Stomach (tissue), 19 donors: ENCODE measurements at places on chromosomes 7 and 10. TPM values are rescaled to one million over a fixed set of nuclear protein-coding genes. Genes with fewer than 3 reads are reported as not detected.

DNA sequence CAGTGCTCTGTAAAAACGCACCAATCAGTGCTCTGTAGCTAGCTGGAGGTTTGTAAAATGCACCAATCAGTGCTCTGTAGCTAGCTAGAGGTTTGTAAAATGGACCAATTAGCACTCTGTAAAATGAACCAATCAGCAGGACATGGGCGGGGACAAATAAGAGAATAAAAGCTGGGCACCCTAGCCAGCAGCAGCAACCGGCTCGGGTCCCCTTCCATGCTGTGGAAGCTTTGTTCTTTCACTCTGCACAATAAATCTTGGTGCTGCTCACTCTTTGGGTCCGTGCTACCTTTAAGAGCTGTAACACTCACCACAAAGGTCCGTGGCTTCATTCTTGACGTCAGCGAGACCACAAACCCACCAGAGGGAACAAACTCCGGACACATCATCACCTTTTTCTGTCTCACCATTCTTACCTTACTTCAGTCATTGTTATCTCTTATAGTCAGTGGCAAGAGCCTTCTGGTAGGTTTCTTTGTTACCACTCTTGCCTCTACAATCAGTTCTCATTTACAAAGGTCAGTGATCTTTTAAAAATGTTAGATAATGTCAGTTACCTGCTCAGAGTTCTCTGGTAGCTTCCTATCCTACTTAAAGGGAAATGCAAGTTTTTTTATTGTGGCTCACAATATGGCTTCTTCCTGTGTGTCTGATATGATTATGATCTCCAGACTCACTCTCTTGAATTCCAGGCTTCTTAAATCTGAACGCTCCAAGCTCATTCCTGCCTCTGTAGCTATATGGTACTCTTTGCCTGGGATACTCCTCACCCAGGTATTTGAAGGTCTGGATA, 4.5 kb downstream of the STAM start:
- peak overlapping the region; percentile 7 for H3K27ac ChIP-seq
- H3K4me3 ChIP-seq = no peak overlapping the region
- no peaks in the 10 kb centered on the region for H3K27me3 ChIP-seq
- peaks cover 3% of the 10 kb centered on the region for H3K36me3 ChIP-seq
- H3K4me1 ChIP-seq = peaks cover 71% of the 10 kb centered on the region

DNA sequence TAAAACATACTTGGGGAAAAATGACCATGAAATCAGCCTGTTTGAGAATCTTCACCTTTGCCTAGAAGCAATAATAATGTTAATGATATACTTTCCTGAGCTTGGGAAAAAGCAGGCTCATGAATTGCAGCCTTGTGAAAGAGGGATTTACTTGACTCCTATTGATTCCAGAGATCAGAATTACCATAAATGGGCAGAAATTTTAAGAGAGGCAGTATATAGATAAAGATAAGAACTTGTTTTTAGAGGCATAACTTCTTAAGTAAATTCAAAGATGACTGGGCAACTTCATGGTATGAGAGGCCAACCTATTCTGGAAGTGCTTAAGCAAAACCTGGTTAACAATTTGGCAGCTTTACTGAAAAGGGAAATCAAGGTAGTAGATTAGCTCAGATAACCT, 225.4 kb downstream of the HPSE2 start:
- H3K4me3 ChIP-seq = no peak overlapping the region
- H3K27me3 ChIP-seq = no peaks in the 10 kb centered on the region
- no peak overlapping the region for H3K27ac ChIP-seq
- H3K4me1 ChIP-seq = no peaks in the 10 kb centered on the region
- no peaks in the 10 kb centered on the region for H3K36me3 ChIP-seq
- no peak for DNase-seq

Gene AGFG2
- 14.6 TPM for total RNA-seq

DNA sequence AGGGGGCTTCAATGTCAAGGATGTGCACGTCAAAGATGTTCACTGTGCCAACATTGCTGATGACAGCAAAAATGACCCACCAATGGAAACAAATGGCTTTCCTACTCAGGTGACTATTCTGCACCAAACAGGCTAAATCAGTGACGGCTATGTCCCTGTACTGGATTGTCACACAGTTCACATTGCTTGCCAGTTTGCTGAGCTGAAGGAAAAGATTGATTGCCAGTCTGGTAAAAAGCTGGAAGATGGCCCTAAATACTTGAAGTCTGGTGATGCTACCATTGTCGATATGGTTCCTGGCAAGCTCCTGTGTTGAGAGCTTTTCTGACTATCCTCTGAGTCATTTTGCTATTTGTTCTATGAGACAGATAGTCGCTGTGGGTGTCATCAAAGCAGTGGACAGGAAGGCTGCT, 202.2 kb upstream of the ETV1 start:
- no peak overlapping the region for H3K4me3 ChIP-seq
- no peaks in the 10 kb centered on the region for H3K36me3 ChIP-seq
- H3K4me1 ChIP-seq = peaks cover under 1% of the 10 kb centered on the region
- H3K27me3 ChIP-seq = no peaks in the 10 kb centered on the region
- no peak for DNase-seq
- H3K27ac ChIP-seq = no peak overlapping the region

GRCh38 chr7:73844131-73844547, 1.8 kb upstream of the METTL27 start:
- no peak overlapping the region for H3K4me3 ChIP-seq
- peaks cover 15% of the 10 kb centered on the region for H3K4me1 ChIP-seq
- no peaks in the 10 kb centered on the region for H3K36me3 ChIP-seq
- no peaks in the 10 kb centered on the region for H3K27me3 ChIP-seq
- H3K27ac ChIP-seq = no peak overlapping the region

GRCh38 chr10:80413271-80413996, 5.1 kb downstream of the PRXL2A start:
- peak overlapping the region; percentile 39 for H3K27ac ChIP-seq
- peak; percentile 71 for DNase-seq
- H3K27me3 ChIP-seq = no peaks in the 10 kb centered on the region
- H3K4me3 ChIP-seq = no peak overlapping the region
- no peaks in the 10 kb centered on the region for H3K36me3 ChIP-seq

Gene TYW1B
- total RNA-seq = 5.7 TPM

DNA sequence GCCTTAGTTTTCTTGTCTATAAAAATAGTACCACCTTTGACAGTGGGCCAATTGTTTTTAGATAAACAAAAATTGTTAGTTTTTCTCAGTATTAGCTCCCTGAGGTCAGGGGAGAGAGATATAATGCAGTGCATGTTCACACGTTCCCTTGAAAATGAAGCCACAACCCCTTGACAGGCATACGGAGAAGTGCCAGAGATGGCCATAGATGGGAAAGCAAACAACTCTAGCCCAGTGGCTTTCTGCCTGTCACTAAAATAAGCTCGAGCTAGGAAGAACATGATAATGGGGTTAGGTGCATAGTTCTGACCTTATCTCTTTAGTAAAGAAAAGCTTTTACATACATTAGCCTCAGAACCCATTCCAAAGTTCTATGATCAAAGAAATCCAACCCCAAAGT, 124.9 kb downstream of the CHRM2 start:
- no peak for DNase-seq
- H3K27me3 ChIP-seq = no peaks in the 10 kb centered on the region
- H3K4me1 ChIP-seq = no peaks in the 10 kb centered on the region
- no peak overlapping the region for H3K4me3 ChIP-seq

DNA sequence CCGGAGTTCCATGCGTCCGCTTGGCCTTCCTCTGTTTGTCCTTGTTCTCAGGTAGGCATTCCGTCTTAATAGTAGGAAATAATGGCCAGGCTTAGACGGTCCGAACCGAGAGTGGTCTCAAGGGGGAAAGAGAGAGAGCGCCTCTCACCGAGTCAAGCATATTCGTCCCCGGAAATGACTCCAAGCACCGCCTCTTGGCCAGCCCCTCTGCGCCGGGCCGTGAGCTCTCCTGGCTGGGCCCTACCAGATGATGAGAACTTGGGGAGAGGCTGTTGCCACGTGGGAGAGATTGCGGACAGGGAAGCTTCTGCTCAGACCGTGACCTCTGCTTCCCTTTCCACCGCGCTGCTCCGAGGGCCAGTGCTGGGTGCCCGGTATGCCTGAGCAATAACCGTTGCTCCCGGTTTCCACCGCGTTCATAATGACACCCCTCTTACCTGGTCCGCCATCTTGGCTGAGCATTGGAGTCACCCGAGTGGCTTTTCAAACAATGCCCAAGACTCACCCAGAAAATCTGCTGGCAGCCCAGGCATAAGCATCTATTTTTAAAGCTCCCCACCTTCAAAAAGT, 251.1 kb upstream of the SHH start:
- peaks cover 4% of the 10 kb centered on the region for H3K4me1 ChIP-seq
- H3K27me3 ChIP-seq = peaks cover 3% of the 10 kb centered on the region
- no peak overlapping the region for H3K27ac ChIP-seq
- no peak overlapping the region for H3K4me3 ChIP-seq
- no peaks in the 10 kb centered on the region for H3K36me3 ChIP-seq

Gene MRLN
- total RNA-seq = not detected

DNA sequence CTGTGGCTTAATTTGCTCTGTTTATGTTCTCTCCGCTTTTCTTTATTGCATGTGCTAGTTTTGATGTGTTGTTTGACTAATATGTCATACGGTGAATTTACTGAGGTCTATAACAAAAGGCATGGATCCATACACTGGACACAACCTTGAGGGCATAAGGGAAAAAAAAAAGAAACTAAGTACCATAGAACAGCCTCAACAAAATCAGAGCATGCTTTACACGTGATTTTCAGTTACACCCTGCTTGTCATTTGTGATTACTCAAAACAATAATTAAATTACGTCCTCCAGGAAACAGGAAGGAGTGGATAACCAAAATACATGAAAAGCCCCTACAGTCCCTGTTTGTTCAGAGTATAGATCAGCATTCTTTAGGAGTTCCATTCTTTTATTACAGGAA, 150.5 kb downstream of the CRPPA start:
- H3K4me3 ChIP-seq = no peak overlapping the region
- H3K27ac ChIP-seq = no peak overlapping the region
- H3K36me3 ChIP-seq = no peaks in the 10 kb centered on the region

- no peaks in the 10 kb centered on the region for H3K4me1 ChIP-seq
- DNase-seq = no peak
- H3K36me3 ChIP-seq = no peaks in the 10 kb centered on the region
- no peaks in the 10 kb centered on the region for H3K27me3 ChIP-seq
- H3K27ac ChIP-seq = no peak overlapping the region
- H3K4me3 ChIP-seq = no peak overlapping the region
Measured at GRCh38 chr7:43058271-43059066, 54.0 kb upstream of the HECW1 start.

GRCh38 chr10:48556713-48557112, 48.2 kb downstream of the ARHGAP22 start:
- peaks cover 4% of the 10 kb centered on the region for H3K4me1 ChIP-seq
- no peak overlapping the region for H3K27ac ChIP-seq
- no peaks in the 10 kb centered on the region for H3K36me3 ChIP-seq
- DNase-seq = no peak
- H3K27me3 ChIP-seq = no peaks in the 10 kb centered on the region

Gene PAPOLB
- total RNA-seq = 0.37 TPM

GRCh38 chr7:130998993-130999602, 265.1 kb upstream of the KLF14 start:
- peaks cover 60% of the 10 kb centered on the region for H3K4me1 ChIP-seq
- no peak overlapping the region for H3K4me3 ChIP-seq
- no peaks in the 10 kb centered on the region for H3K27me3 ChIP-seq
- no peak for DNase-seq
- peaks cover 24% of the 10 kb centered on the region for H3K36me3 ChIP-seq
- H3K27ac ChIP-seq = peak overlapping the region; percentile 88

GRCh38 chr10:70774810-70775678, 10.1 kb downstream of the TBATA start:
- no peak overlapping the region for H3K4me3 ChIP-seq
- no peaks in the 10 kb centered on the region for H3K27me3 ChIP-seq
- H3K36me3 ChIP-seq = no peaks in the 10 kb centered on the region
- DNase-seq = peak; percentile 82

- H3K4me1 ChIP-seq = peaks cover 29% of the 10 kb centered on the region
- peaks cover 10% of the 10 kb centered on the region for H3K36me3 ChIP-seq
- H3K27ac ChIP-seq = peak overlapping the region; percentile 98
- no peak for DNase-seq
- no peaks in the 10 kb centered on the region for H3K27me3 ChIP-seq
- peak overlapping the region; percentile 91 for H3K4me3 ChIP-seq
Measured at GRCh38 chr10:121975295-121976086, 474 bp upstream of the NSMCE4A start.

DNA sequence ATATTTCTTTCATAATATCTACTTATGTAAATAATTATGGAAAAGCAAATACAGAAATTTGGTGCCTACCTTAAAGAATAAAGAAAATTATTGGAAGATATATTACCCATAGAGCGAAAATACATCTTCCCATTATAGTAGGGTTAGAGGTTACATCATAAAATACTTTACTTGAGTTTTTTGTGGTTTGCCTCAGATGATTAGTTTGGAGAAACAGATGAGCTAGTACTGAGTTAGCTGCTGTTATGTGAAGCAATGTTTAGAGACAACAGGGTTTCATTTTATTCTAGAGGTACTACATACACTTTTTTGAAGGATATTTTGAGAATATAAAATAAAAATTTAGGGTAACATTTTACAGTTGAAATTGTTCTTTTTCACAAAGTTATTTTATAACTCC, 2.9 kb upstream of the MLLT10 start:
- H3K27me3 ChIP-seq = peaks cover 16% of the 10 kb centered on the region
- H3K36me3 ChIP-seq = no peaks in the 10 kb centered on the region
- H3K4me3 ChIP-seq = no peak overlapping the region
- peaks cover 28% of the 10 kb centered on the region for H3K4me1 ChIP-seq
- no peak for DNase-seq
- no peak overlapping the region for H3K27ac ChIP-seq

DNA sequence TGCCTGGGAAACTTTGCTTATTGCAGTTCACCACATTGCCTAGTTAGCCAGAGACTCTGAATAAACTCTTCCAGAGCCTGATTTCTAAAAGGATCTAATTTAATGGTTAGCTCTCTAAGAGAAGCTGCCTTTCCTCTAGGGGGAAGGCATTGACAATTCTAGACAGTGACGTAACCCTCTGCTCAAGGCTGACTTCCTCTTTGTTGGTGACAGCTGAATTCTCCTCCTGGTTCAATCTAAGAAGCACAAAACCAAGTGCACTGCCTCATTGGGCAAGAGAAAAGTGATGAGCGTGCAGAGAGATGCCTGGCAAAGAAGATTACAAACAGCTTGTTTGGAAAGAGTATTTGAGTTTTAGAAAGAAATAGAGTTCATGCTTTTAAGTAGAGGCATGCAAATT, 102.7 kb downstream of the MACC1 start:
- H3K27ac ChIP-seq = no peak overlapping the region
- H3K36me3 ChIP-seq = no peaks in the 10 kb centered on the region
- no peak overlapping the region for H3K4me3 ChIP-seq
- DNase-seq = no peak
- no peaks in the 10 kb centered on the region for H3K27me3 ChIP-seq

DNA sequence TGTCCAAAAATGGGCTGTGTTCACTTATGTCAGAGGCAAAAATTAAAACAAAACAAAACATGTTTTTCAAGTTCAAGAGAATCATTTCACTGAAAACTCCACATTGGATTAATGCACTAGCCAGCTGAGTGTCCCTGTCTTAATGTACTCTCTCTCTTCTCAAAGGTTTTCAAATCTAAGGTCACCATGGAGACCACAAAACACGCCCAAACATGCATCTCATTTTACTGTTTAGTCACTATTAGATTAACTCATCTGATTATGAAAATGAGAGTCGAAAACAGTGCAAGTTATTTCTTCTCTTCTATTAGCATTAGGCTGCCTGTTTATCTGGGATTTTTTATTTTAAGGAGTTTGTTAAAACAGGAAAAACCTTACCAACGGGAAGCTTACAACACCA, 70.8 kb upstream of the ASAH2 start:
- no peak overlapping the region for H3K4me3 ChIP-seq
- no peak overlapping the region for H3K27ac ChIP-seq
- peak; percentile 23 for DNase-seq
- no peaks in the 10 kb centered on the region for H3K36me3 ChIP-seq
